ENCODE measurements at places on chromosomes 7 and 10.

GRCh38 chr7:80170445-80170844, 35.8 kb downstream of the GNAI1 start:
- DNase-seq: no peak

GRCh38 chr7:138825049-138825721, 27.2 kb upstream of the ATP6V0A4 start:
- no peak for DNase-seq

DNA sequence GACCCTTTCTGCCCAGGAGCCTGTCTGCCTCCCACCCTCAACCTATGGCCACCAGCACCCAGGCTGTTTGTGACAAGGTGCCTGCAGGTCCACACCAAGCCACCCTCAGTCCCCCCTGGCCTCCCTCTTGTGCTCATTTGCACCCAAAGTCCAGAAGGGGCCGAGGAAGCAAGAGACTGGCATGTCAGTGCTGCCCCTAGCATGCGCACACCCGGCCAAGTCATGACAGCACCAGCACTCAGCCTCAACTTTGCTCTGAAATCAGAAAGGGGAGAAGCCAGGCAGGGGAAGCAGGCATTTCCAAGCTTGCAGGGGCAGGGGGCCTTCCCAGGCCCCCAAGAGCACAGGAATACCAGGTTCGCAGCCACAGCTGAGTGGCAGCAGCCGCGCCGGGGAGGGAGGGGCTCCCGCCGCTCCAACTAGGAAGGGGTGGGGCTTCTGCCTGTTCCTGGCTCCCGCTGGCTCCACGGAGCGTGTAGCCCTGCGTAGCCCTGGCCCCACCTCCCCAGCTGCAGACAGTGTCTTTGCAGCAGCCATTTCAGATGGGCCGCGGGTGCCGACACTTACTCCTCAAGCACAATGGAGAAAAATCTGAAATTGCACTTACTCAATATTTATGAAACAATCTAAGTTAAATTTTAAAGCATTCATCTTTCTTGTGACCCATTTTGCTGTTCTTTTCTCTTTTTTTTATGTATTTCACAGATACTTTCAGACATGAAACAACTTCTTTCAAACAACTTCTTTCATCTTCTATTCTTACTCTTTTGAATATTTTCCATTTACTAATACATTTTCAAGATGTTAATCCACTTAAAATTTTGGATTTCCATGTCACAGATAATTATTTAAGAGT, 54.9 kb upstream of the ABCB5 start:
- no peak for DNase-seq

DNA sequence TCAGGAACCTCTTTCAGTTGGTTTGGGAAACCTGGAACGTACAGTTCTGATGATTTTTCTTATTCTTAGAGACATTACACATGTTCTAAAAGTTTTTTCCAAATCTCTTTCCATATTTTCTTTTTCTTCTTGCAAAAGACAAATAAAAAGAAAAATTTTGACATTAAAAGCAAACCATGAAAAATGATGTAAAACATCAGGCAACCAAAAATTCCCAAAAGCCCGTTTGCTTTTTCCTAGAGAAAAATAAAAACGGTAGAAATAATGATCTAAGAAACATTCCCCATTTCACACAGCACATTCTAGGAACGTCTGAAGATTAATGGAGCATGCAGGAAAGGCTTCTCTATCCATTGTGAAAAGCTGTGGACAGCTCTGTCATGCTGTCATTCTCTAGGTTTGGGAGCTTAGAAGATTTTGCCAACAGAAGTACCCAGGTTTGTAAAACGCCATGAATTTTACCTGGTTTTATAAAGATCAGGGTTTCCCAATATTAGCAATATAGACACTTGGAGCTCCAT, 11.2 kb upstream of the PRTFDC1 start:
- DNase-seq: no peak

DNA sequence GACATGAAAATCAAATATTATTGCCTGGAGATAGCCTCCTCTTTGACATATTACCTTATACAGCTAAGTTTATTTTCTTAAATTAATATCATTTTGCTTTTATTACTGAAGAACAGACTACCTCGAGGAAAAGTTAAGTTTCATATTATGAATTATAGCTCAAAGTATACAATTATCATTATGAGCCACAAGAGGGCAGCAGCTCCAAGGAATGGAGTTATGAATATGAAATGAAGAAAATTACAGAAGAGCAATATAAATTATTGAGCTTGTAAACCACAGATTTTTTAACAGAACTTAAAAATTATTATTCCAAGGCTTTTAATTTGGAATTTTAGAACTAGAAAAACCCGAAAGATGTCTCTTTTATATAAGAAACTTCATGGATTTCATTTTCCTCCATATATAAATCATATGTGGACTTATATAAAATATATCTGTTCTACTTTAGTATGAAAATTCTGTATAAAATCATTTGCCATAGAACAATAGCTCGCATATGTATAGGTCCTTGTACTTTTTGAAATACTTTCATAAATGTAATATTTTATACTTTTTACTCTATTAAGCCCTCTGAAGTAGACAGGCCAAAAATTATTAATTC, 40.1 kb downstream of the IQUB start:
- DNase-seq: peak; percentile 62

GRCh38 chr10:29078919-29079318, 210.0 kb upstream of the LYZL1 start:
- DNase-seq: no peak

DNA sequence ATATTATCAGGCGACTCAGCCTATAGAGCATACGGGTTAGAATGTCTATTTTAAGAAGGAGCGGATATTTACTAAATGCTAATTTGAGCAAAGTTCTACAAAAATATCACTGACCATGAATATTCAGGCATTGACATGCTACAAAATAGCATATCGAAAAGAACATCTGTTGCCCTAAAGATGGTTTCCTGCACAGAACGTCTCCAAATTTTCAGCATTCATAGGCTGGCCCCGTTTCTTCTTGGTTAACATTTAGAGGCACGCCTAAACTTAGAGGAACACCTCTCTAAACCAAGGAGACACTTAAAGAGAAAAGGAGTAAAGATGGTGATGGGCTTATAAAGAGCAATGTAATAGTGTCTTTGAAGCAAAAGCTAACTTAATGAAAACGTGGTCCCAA, 1.3 kb upstream of the MINPP1 start:
- no peak for DNase-seq

- DNase-seq: no peak
These were observed 26.0 kb upstream of the TARP start for GRCh38 chr7:38299275-38299931.

DNA sequence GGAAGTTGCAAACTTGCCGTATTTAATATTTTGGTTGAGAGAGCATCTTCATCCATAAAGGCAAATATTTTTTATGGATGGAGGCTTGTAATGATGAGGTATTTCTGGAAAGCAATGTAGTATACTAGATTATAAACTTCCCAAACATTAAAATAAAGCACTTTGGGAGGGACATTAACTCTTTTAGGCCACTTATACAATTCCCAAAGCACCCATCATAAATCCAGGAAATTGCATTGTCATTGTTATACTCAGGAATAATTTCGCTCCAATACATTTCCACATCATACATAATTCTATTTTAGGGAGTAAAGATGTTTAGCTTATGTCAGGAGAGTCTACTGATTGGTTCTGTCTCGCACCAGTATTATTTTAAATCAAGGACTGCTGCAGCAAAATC, 212.7 kb upstream of the MKI67 start:
- DNase-seq: no peak

DNA sequence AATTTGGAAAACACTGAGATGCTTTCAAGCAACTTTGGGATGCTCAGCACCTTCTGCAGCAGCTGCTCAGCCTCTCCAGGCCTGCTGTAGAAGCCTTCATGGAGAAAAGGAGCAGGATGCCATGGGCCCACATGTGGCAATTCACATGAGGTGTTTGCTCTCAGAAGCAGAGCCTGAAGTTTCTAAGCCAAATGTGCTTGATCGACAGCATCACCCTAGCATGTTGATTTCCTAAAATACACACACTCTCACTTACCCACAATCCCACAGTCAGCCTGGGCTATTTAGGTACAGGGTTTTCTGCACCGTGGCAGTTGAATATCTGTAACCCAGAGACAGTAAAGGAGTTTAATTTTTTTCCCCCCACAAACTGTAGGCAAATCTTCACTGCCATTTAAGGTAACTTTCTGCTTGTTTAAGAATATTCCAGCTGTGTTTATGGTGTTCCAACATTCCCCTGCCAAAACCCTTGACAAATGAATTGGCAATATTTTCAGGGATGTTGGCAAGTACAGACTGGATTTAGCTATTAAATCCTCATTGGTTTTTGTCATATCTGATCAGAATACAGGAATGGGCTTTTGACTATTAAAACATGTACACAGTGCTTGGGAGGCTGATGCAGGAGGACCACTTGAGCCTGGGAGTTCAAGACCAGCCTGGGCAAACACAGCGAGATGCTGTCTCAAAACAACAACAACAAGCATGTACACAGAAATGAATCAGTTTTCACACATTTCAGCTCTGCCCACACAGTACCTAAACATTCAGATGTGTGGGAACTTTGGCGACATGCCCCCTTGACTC, 244.2 kb downstream of the CELF2 start:
- DNase-seq: no peak

- peak; percentile 24 for DNase-seq
These were observed 34.3 kb upstream of the PTF1A start for GRCh38 chr10:23157691-23158369.

GRCh38 chr10:47146572-47146971, 153.4 kb upstream of the GDF10 start:
- peak; percentile 40 for DNase-seq

- no peak for DNase-seq
These were observed 13.2 kb downstream of the UBTD1 start for GRCh38 chr10:97511711-97512440.

DNA sequence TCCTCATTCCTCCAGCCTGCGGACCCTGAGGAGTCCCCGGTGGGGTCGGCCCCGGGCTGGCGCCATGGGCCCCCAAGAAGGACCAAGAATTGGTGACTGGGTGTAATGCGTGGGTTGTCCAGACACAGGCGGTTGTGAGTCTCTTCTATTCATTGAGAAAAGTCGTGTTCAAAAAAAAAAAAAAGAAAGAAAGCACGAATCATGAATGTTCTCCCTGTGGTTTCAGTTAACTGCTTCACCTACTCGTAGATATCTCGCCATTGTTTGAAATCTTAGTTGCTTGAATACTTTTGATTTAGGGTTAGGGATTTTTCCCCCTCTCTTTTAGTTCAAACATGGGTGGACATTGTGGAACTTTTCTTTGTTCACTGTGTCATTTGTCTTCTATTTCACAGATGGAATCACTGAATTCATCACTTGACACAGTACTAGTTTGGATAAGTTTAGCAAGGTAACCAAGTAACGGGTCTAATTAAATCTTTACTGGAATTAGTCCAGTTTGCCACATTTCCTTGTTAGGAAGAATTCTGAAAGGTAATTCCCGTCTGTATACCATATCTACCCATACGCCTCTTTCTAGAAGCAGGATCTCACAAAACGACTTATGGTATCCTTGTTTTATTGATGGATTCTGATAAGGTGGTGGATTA, 775 bp downstream of the STARD3NL start:
- DNase-seq: no peak

- DNase-seq: no peak
These were observed 138.7 kb downstream of the GNAI1 start for GRCh38 chr7:80273327-80273726.

DNA sequence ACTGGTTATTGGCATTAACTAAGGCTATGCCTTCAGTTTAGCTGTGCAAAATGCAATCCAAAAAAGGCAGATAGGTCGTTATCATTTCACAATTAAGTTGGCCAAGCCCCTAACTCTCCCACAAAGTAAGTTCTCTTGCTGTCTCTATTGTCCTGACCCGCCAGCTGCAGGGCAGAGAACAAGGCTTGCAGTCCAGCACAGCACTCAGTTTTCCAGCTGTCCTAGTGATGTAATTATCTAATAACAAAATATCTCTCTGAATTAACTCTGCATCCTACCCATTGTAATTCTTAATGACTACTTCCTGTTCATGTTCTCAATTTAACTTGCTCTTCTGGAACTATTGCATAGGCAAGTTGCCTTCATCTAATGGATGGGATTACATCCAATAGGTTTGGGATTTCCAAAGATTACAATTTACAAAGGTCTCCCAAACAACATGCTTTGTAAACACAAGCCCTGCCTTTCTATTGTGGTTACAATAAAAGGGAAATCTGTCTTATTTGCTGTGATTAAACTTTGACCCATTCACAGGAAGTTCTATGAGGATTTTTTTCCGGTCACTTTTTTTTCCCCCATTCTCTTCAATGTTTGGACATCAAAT, 55.2 kb downstream of the CDK6 start:
- DNase-seq: no peak

GRCh38 chr10:117987244-117987909, 59.4 kb downstream of the RAB11FIP2 start:
- no peak for DNase-seq

- no peak for DNase-seq
These were observed 13.0 kb downstream of the AIFM2 start for GRCh38 chr10:70119623-70120022.

DNA sequence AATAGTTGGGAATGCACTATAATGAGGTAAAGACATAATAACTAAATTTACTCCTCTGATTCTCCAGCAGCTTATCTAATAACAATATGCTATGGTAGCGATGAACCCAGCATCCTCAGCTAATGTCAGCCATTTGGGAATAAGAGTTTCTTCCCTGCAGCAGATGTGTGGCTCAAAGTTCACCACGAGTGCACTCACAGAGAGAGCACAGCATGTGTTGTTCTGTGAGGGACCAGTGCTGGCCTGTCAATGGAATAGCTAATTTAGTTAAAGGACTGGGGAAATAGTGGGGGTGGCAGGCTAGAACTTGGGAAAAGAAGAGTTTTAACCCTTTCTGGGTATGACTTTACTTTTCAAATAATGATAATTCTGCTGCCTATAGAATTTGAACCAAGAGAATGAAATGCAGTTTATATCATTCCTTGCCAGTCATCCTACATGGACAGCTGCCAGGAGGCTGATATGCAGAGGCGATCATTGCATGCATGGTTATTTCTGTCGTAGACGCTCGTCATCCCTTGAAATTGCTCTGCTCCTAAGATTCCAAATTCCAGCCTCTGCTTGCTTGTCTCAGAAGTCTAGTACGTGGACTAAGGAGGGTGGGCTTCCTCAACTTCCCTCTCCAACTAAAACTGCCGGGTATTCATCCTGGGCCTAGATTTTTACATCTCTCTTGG, 355.6 kb downstream of the RNLS start:
- DNase-seq: peak; percentile 23

DNA sequence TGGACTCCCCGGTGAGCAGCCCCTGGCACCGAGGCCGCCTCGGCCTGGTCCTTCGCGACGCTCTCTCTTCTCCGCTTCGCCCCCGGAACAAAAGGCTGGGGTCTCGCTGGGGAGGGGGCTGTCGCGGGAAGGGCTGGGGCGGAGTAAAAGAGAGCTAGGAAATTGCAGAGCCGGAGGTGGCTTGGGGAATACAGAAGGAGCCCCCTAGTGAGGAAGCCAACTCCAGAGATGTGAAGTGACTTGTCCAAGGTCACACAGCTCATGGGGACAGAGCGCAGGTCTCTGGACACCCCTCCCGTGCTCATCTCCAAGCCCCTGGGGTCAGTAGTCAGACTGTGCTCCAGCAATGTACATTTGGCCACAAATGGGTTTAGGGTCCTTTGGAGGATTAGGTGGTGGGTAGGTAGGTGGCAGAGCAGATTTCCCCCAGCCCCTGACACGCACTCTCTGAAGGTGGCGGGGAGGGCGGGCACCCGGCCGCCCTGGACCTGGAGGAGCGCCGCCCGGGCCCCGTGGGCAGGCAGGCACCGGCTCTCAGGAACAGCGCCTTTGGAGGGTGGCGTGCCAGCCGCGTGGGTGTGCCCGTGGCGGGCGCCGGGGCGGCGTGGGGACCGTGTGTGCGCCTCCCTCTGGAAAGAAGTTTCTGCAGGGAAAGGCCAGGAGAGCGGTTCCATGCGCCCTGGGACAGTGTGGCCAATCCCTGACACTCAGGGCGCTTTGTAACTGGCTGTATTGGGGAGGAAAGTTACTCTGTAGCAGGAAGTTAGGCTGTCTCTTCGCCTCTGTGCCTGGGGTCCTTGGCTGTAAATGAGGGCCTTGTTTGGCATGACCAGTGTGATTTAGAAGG, 910 bp downstream of the WIPF3 start:
- peak; percentile 47 for DNase-seq

Measured in suppressor macrophage (primary cell).